Stimulated activated CD4-positive, alpha-beta T cell treated with anti-CD3 and anti-CD28 coated beads, Interleukin-12 subunit alpha, Interleukin-12 subunit beta, amount 100 ng/mL, for 48 hours (primary cell): ENCODE measurements at places on chromosomes 5 and 9.
A peak's percentile ranks its signal among the peaks of the same experiment; 100 is the strongest.

GRCh38 chr5:112885001-112885400 is 23.9 kb downstream of the SRP19 start:
- DNase-seq: no peak

- DNase-seq: peak; percentile 20
These were observed 76.6 kb upstream of the TBCA start for GRCh38 chr5:77852514-77853352.

GRCh38 chr5:141603923-141604717 is 14.7 kb downstream of the DIAPH1 start:
- no peak for DNase-seq

DNA sequence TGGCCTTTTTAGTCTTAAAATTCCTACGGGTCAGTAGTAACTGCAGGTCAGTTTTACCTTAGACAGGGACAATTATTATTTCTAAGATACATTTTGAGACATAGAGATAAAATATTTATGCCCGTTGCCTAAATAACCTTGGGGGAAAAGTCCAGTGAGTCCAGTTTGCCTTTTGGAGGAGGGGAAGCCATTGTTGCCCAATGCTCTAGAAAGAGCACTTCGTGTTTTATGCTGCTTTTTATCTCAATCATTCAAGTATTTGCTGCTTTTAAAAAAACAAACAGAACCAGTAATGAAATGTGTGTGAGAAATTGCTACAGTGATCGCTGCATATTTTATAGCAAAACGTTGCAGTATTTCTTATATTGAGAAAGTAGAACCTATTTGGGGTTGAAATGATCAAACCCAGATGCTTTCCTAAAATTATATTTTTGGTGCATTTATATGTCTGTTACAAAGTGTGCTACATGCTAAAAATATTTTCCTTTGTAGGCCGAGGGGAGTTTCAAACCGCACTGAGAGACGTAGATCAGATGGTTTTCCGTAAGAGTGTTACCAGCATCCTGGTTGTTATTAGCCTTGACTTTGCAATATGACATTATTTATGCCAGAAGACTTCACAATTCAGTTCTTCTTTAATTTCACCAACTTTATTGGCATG is 266.8 kb downstream of the AOPEP start:
- no peak for DNase-seq

- no peak for DNase-seq
These were observed 11.6 kb downstream of the KIF24 start for GRCh38 chr9:34317436-34317835.

DNA sequence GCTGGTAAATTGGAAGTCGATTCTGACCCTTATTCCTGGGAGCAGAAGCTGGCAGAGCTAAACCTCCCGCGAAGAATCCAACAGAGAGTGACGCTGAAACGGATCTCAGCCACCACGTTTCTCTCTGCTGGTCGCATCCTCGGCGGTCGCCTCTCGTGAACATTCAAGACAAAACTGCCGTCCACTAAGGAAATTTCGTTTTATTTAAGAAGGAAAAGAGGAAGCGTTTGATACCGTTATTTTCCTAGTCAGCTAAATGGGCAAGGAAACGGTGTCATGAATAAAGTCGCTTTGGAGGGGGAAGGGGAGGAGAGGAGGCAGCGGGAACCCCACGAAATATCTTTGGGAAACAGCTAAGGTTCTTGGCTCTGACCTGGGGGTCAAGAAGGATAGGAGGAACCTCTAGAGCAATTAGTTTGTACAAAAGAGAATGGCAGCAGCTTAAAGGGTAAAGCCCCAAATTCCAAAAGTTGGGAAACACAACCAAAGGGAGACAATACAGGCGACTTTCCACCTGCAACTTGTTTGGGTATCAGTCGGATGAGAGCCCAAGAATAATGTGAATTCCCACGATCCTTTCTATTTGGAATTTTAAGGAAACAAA is 1.9 kb downstream of the FOXB2 start:
- no peak for DNase-seq

- no peak for DNase-seq
These were observed 525.8 kb downstream of the CTNND2 start for GRCh38 chr5:11378461-11378860.

- no peak for DNase-seq
These were observed 614.5 kb downstream of the EFNA5 start for GRCh38 chr5:107056278-107056677.

DNA sequence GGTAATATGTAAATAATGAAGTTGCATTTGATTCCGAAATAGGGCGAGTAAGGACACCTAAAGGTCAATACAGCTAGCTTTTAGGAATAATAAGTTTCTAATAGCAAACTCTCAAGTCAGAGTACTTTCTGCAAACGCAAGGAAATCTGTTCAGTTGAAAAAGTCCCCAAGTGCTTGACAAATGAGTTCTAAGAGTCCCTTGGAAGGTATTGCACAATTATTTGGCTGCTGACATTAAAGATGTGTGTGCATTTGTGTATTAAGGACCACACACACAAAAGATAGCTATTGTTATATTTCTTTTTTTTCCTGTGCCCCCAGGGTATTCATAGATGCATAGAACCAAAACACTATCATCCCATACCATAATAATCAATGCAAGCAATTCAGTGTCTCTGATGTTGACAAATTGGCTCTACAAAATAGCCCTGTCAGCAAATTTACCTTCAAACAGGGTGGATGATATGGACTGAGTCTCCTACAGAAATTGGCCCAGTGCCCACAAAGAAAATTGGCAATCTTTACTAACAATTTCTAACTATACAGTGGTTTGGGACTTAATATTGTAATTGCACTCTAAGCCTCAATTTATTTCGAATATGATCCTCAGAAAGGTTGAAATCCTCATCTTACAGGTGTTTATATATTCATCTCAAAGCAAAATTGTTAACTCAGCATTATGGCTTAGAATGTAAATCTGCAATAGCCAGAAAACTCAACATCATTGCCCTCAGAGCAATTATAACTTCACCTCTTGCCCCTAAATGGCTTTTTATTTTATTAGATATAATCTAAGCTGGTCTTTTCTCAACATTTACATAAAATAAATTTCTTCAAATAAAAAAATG is 827.2 kb downstream of the MAT2B start:
- no peak for DNase-seq

GRCh38 chr5:93588352-93589151 is 5.5 kb downstream of the NR2F1 start:
- no peak for DNase-seq

GRCh38 chr9:21506626-21507482 is 24.7 kb upstream of the IFNE start:
- DNase-seq: no peak

DNA sequence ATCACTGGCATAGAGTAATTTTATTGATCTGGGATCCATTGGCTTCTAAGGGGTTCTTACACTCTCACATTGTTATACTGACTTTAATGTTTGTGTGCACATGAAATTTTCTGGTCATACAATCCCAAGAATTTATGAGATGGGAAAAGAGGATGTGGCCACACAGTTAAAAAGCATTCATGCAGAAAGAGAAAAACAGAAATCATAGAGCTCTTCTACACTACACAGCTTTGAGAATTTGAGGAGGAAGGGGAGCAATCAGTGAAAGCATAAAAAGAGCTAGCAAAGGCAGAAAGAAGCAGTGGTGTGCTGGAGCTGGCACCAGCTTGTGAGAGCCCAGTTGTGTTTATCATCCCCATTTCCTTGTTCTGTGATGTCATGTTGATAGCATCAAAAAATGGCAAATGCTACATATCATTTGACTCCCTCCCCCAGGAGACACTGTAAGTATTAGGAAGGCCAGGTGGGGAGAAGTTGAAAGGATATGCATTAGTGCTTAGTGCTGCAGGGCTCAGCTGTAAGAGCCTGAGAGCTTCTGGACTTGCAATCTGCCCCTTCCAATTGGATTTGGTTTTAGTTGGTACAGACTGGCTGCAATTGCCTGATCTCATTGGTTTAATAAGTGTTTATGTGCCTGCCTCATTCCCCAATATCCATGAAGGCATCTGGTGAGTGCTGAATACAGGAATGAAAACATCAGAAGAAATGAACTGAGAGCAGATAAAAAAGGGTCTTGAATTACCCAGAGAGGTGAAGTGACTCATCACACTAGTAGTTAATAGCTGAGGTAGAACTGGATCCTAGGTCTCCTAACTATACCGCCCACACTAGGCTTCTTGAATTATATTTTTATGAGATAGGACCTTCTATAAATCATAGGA is 30.9 kb downstream of the RHOBTB3 start:
- DNase-seq: no peak

DNA sequence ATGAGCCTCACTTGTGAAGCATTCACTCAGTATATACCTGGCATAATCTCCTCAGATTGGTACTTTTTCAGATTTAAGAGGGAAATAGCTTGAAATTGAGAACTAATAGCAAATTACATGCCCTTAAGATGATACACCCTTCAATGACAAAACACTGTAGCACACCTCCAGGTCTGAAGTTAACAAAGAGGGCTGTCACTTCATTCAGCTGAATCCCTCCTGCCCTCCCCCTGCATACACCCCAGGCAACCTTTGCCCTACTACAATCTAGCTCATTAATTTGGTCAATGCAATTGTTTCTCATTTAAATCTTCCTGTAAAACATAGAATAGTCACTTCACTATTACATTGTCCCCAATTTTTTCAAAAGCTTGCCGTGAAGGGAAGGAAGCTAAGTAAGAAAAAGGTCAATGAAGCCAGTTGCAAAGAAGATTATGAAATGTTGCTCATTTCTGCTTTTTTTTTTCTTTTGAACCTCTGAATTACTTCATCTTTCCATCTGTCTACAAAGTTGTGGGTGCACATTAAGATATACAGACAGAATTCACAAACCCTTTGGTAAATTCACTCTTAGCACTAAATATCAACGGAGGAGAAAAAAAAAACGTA is 294.8 kb upstream of the PTGER4 start:
- DNase-seq: no peak

GRCh38 chr5:174571662-174572397 is 152.6 kb upstream of the MSX2 start:
- DNase-seq: no peak

- DNase-seq: no peak
These were observed 1.5 kb upstream of the MYO10 start for GRCh38 chr5:16937503-16938161.

DNA sequence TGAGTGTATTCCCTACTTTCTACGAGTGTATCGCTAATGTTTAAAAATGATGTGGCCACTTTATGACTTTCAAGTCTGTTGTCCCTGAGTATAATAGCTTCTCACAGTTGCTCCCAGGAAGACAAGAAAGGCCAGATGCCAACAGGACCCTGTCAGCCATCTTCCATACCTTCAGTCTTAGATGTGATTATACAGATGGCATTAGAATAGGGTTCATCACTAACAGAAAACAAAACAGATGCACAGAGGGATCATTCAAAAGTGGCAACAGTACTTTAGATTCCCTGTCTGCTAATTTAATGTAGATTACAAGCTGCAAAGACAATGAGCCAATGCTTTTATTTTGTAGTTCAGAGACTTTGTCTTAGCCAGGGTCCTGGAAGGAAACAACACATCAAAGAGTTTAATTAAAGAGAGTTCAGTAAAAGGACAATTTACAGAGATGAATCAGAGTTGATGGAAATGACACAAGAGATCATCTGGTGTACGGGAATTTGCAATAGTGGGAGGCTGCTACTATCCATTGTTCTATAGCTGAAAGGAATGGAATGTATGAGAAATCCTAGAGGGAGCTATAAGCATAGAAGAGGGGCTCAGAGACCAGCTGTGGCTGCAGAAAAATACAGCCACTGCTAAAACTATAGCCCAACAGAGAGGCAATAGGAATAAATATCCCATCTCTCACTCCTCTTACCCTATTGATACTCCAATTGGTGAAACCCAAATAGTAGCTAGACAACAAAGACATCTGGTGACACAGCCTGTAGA is 393.7 kb upstream of the SMC2 start:
- DNase-seq: no peak

DNA sequence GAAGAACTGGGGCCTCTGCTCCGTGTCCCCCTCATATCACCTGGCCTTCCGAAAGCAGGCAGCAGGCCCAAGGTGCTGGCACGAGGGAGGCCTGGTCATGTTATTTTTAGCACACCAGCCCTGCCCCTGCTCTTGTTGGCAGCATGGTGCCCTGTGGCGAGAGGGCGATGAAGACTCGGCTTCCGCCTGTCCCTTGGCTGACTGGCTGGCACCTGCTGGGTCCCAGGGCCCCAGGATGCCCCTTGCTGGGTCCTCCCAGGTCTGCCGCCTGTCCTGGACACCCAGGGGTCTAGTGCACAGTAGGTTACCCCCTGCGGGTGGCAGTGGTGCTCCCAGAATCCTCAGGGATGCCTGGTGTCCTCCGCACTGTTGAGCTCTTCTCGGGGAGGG is 77.0 kb downstream of the RXRA start:
- no peak for DNase-seq

DNA sequence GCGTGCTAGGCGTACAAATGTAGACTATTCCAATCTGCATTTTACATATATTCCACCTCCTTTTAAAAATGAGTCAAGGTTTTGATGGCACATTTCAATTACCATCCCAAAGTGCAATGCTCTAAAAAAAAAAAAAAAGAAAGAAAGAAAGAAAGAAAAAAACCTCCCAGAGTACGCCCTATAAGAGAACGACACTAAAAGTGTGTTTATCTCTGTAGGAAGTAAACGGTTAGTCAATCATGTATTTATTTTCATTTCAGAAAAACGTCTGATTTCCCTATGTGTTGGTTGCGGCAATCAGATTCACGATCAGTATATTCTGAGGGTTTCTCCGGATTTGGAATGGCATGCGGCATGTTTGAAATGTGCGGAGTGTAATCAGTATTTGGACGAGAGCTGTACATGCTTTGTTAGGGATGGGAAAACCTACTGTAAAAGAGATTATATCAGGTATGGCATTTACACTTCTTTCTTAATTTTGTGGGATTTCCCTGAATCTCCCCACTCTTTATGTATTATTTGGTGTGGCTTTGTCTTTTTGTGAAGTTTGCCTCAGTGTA is 1.1 kb downstream of the ISL1 start:
- no peak for DNase-seq

DNA sequence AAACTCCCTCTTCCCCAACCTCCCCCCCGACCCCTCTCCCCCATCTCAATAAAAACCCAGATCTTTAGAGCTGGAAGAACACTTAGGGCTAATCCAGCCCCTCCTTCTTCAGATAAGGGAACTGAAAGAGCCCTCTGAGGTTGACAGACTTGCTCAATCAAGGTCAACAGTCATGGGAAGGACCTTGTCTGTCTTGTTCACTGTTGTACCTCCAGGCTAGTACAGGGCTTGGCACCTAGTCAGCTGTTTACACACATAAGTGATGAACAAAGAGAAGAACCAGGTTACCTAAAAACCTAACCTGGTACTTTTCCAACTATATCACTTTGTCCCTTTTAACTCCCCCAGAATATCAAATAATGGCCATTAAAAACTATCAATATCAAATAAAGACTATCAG is 2.4 kb downstream of the TTC39B start:
- no peak for DNase-seq

DNA sequence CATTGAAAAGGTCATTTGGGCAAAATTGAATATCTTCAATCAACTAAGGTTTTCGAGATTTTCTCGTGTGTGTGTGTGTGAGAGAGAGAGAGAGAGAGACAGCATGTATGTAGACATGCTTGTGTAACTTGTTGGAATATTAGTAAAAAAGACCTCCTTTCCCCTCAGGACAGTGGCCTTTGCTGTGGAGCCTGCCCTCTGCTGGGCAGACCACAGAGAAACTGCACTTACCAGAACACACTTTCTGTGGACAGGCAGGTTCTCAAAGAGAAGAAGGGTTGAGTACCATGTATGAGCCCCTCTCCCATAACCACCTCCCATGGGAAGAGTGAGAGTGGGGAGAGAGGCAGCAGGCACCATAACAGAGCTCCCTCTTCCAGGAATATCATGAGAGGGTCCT is 45.6 kb downstream of the CFAP90 start:
- no peak for DNase-seq

GRCh38 chr9:129865668-129866320 is 30.5 kb downstream of the USP20 start:
- DNase-seq: no peak
